Urinary bladder (tissue), 4 donors: ENCODE measurements at places on chromosomes 11 and 22. TPM values are rescaled to one million over a fixed set of nuclear protein-coding genes. Genes with fewer than 3 reads are reported as not detected.

OR52N4 gene
- 0.20 TPM for polyA plus RNA-seq

CRELD2 gene
- 37.3 TPM for polyA plus RNA-seq

POU2AF1 gene
- polyA plus RNA-seq, result 1.0 TPM

RBM14 gene
- 41.6 TPM for polyA plus RNA-seq

PIH1D2 gene
- 1.0 TPM for polyA plus RNA-seq

E2F8 gene
- 0.41 TPM for polyA plus RNA-seq

FIBP gene
- polyA plus RNA-seq, result 64.0 TPM

TMEM191C gene
- 0.80 TPM for polyA plus RNA-seq

DEFB108B gene
- not detected for polyA plus RNA-seq

MS4A2 gene
- 1.3 TPM for polyA plus RNA-seq

SMC1B gene
- not detected for polyA plus RNA-seq

KDM4E gene
- polyA plus RNA-seq, result not detected

OR6A2 gene
- polyA plus RNA-seq, result not detected

MMP7 gene
- 10.2 TPM for polyA plus RNA-seq

UPK3A gene
- 15.4 TPM for polyA plus RNA-seq

BLID gene
- polyA plus RNA-seq, result not detected

OR9I1 gene
- not detected for polyA plus RNA-seq

MOV10L1 gene
- 0.33 TPM for polyA plus RNA-seq

KRTAP5-7 gene
- polyA plus RNA-seq, result 0.15 TPM

TEX12 gene
- 0.09 TPM for polyA plus RNA-seq

XKR3 gene
- not detected for polyA plus RNA-seq

THOC5 gene
- polyA plus RNA-seq, result 55.8 TPM

GATD1 gene
- polyA plus RNA-seq, result 43.3 TPM

TCN1 gene
- polyA plus RNA-seq, result 0.13 TPM

TUBA8 gene
- polyA plus RNA-seq, result 4.5 TPM

CRKL gene
- 34.8 TPM for polyA plus RNA-seq

CDCA5 gene
- polyA plus RNA-seq, result 1.2 TPM

CNIH2 gene
- 0.24 TPM for polyA plus RNA-seq

NCR3LG1 gene
- polyA plus RNA-seq, result 0.76 TPM

SCGB1D2 gene
- polyA plus RNA-seq, result not detected

CYP2D6 gene
- polyA plus RNA-seq, result 0.61 TPM

BTG4 gene
- polyA plus RNA-seq, result not detected

OR10S1 gene
- not detected for polyA plus RNA-seq

ACTN3 gene
- polyA plus RNA-seq, result 0.18 TPM

TOB2 gene
- polyA plus RNA-seq, result 34.0 TPM

PANX1 gene
- polyA plus RNA-seq, result 13.2 TPM

RAPSN gene
- polyA plus RNA-seq, result 0.05 TPM

PARVB gene
- polyA plus RNA-seq, result 38.0 TPM

OR52H1 gene
- not detected for polyA plus RNA-seq

CALCA gene
- 0.20 TPM for polyA plus RNA-seq

NUDT8 gene
- polyA plus RNA-seq, result 5.8 TPM

PLAAT2 gene
- polyA plus RNA-seq, result not detected

KCNE3 gene
- polyA plus RNA-seq, result 5.8 TPM

PSMD13 gene
- polyA plus RNA-seq, result 102 TPM

KRTAP5-9 gene
- polyA plus RNA-seq, result 0.54 TPM

YPEL1 gene
- 5.5 TPM for polyA plus RNA-seq

IFTAP gene
- polyA plus RNA-seq, result 32.0 TPM

MRPL23 gene
- 85.4 TPM for polyA plus RNA-seq

NEU3 gene
- polyA plus RNA-seq, result 5.2 TPM

CFAP300 gene
- 3.7 TPM for polyA plus RNA-seq

OR10AG1 gene
- polyA plus RNA-seq, result not detected

KBTBD3 gene
- 4.6 TPM for polyA plus RNA-seq

GVQW3 gene
- 1.7 TPM for polyA plus RNA-seq

GP1BB gene
- polyA plus RNA-seq, result 2.2 TPM

SSTR3 gene
- polyA plus RNA-seq, result not detected
